Lower leg skin (tissue), 4 donors: ENCODE measurements at places on chromosomes 5 and 9. TPM values are rescaled to one million over a fixed set of nuclear protein-coding genes. Genes with fewer than 3 reads are reported as not detected.

DNA sequence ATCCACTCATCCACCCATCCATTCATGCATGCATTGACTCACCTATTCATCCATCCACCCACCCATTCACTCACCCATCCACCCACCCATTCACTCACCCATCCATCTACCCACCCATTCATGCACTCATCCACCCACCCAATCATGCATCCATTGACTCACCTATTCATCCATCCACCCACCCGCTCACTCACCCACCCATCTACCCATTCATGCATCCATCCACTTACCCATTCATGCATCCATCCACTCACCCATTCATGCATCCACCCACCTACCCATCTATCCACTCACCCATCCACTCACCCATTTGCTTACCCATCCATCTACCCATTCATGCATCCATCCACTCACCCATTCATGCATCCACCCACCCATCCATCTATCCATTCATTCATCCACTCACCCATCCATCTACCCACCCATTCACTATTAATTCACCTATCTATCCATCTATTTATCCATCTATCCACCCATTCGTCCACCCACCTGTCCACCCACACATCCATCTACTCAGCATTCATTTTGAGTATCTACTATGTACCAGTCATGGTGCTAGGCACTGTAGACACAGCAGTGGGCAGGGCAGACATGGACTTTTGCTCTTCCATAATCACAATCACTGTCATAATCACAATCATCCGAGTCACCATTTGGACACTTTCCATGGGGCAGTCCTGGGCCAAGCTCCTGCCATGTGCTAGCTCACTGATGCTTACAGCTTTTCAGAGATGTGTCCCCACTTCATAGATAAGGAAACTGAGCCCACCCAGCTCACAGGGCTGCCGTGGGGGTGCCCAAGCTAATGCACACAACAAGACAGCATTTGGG is 34.4 kb downstream of the HMCN2 start:
- DNase-seq, result no peak

DNA sequence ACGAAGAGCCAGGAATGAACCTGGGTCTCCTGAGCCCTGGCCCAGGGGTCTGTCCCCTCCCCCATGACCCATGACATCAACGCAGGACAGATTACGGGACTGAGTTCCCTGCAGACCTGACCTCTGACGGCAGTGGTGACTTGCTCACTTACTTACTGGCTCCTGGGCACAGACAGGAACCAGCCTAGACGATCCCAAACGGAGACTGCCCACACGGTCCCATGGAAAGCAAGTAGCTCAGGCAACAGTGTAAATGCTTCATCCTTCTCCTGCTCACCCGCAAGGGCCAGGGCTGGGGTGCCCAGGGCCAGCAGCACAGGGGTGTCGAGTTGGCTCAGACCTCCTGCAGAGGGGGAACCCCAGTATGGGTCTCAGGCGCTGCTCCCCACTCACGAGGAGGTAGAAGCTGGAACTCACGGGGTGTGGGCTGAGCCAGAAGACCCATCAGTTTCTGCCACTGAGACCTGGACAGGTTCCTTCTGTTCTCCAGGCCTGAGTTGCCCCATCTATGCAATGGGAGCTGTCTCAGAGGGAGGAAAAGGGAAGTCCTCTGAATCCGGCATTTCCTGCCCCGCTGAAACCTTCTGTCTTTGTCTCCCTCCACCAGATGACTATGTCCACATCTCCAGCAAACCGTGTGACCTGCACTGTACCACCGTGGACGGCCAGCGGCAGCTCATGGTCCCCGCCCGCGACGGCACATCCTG is 5.6 kb downstream of the ADAMTSL2 start:
- no peak for DNase-seq

DNA sequence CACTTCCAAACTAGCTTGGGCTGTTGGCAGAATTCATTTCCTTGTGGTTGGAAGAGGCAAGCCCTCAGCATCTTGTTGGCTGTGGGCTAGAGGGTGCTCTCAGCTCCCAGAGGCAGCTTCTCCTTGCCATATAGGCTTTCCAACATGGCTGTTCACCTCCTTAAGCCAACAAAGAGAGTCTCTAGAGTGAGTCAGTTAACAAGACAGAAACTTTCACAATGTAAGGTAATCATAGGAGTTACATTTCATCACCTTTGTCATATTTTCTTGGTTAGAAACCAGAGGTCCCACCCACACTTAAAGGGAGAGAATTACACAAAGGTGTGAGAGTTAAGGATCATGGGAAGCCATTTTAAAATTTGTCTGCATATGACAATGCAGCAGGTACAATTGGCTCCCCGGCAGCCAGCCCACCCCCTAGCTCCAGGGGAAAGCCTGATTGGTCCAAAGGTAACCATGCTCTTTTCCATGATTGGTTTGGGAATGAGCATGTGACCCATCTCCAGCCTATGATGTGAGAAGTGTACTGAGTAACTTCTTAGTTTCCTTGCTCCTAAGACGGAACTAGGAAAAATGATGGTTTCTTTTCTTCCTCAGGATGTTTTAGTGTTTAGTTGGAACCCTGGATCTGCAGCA is 109.8 kb upstream of the MSX2 start:
- no peak for DNase-seq

DNA sequence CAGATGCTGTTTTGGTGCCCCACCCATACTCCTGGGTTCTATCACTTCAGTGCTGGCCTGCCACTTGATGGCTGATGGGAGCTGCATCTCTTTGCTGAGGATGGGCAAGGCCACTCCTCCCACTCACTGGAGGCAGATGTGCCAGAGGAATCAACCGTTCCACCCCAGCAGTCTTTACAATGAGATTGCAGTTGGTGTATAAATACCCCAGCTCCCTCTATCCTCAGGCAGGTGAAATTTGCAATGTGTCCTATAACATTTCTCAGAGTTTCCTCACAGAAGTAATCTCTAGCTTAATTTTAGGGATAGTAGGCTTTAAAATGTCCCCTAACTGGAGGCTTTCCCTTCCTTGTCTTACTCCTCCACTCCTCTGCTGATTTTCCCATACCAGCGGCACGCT is 36.5 kb upstream of the ERCC6L2 start:
- no peak for DNase-seq

DNA sequence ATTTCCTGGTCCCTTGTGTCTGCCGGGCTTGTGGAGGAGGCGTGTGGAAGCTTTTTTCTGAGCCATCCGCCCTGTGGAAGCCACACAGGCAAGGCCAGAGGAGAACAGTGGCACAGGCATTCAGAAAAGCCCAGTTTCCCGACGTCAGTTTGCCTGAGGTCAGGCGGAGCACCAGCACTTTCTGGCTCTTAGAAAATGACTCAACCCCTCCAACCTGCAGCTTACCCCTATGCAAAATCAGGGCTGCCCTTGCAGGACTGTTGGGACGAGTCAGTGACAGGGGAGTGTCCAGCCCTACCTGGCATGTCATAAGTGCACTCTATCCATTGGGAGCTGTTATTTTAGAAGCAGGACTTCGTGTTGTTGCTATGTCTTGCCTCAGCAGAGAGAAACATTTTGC is 216.0 kb downstream of the NR3C1 start:
- no peak for DNase-seq

GRCh38 chr9:120030847-120031246 is 549.1 kb downstream of the CDK5RAP2 start:
- DNase-seq, result no peak

The IFNB1 gene
- not detected for total RNA-seq
